Kidney capillary endothelial cell (primary cell): ENCODE measurements at places on chromosomes 2 and 18.

DNA sequence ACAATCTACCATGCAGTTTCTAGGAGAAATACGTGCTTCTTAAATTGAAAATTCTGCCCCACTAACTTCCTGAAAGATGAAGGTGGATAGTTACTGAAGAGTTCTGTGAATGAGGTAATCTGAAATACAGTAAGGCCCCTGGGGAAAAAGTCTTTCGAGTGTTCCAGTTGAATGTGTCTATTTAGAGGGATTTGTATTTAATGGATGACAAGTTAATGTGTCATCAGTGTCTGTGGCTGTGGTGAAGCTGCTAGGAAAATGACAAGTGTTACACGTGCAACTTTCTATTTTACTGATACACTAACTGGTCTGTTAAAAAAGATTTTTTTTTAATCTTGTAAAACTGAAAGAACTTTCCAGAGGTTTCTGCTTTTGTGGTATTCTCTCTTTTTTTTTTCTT, 384.6 kb downstream of the STK39 start:
- DNase-seq: no peak

GRCh38 chr2:210562091-210562490, 5.7 kb downstream of the CPS1 start:
- DNase-seq: no peak

- no peak for DNase-seq
Measured at GRCh38 chr18:9570255-9570654, 44.1 kb downstream of the PPP4R1 start.

DNA sequence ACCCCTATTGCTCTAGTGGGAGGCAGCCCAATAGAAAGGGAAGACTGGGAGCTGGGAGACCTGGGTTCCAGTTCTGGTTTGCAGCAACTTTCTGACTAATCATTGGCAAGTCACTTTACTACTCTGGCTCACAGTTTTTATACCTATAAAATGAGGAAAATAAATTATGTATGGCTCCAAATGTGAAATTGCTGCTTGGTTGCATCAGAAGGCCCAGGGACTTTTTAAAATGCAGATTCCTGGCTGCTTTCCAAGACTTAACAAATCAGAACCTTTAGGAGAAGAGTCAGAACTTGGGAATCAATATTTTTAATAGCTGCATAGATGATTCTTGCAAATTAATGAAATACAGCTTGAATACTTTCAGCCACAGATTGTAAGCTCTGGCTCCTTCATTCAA, 943.9 kb downstream of the EPHA4 start:
- DNase-seq: no peak

GRCh38 chr18:45416168-45416567, 199.1 kb upstream of the SLC14A2 start:
- no peak for DNase-seq

DNA sequence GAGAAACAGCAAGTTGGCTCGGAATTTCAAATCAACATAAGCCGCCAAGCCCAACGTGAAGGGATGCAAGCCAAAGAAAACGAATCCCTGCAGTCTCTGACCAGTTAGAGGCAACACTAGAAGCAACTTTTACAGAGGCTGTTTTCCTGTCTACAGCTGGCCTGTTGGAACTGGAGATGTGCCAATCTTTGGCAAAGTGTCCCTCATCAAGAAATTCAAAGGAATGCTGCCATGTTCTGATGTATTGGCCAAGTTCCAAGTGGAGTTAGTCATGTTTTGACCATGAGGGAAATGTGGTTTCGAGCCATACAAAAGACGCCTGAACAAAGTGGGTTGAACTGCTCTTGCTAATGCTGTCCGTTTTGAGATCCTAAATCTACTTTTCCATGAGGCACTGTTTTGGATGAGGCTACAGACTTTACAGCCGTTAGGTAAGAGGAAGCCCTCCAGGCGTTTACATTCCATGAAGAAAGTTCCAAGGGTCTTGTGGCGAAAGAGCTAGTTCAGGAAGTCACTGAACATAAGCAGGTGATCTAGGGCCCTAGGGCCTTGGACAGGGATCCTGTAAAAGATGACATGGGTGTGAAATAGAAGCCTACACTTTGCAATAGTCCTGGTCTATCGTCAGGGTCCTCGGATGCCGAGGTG, 140.7 kb upstream of the PXDN start:
- peak; percentile 13 for DNase-seq

GRCh38 chr2:109481196-109481555, 132.6 kb downstream of the SEPTIN10 start:
- DNase-seq: no peak

DNA sequence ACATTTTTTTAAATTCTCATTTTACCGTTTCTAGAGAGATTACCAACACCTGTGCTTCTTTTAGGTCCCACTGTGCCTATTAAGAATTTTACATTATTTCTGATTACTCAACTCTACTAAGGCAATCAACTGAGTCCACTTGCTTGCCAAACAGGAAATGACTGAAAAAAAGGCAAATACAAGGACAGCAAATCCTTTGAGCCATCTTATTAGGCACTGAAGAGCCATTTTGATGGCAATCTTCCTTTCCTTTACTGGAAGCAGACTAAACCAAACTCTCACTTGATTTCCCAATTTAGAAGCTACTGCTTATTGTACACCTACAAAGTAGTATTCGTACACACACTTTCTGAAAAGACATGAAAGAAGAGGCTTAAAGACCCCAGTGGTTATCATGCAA, 121.4 kb upstream of the COL3A1 start:
- no peak for DNase-seq

- DNase-seq: no peak
Measured at GRCh38 chr2:15242936-15243461, 318.1 kb downstream of the NBAS start.

DNA sequence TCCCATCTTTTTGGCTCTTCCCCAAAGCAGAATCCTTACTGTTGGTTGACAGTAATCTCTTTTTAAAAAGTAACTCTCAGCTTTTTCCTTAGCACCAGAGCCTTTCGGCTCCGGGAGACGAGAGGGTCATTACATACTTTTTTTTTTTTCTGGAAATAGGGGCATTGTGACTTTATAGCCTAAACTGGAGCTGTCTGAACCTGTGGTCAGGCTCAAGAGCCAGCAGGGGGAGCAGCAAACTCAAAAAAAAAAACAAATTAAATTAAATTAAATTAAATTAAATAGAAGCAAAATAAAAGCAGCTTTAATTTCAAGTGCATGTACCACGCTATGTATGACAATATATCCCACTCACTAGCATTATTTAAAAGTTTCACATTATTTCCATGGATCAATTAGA, 156.6 kb downstream of the DTNA start:
- DNase-seq: no peak

GRCh38 chr2:102718387-102719316, 43.2 kb upstream of the TMEM182 start:
- DNase-seq: no peak

GRCh38 chr2:188726626-188727247, 247.4 kb upstream of the COL3A1 start:
- DNase-seq: no peak

DNA sequence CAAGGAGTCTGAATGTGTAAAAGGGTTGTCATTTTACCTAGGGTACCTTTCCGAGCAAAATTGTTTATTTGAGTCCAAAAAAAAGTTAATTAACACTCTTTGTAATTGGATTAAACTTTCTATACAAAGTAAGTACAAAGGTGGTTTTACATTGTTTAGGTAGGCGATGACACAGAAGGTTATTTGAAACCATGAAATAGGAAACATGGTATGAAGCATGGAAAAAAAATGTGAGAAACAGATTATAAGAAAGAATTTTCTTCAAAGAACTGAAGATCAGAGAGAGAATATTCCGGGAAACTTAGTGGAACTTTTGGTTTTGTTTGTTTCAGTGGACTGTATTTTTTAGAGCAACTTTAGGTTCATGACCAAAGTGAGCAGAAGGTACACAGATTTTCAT, 32.7 kb downstream of the CARF start:
- DNase-seq: no peak

DNA sequence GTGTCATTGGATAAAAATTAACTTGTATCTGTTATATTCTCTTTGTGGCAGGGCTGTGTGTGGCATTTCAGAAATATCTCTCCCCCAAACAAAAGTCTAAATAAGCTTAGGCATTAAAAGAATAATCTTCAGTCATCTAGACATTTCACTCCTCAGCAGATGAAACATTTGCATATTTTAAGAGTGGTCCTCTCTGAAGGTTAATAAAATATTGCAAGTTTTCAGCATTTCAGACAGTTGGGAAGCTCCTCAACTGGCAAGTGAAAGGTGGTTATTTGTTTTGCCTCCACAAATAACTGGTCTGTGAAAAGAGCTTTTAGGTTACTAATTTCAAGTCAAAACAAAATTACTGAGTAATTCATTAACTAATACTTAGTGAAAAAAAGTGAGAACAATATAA, 462.6 kb downstream of the EPHA4 start:
- no peak for DNase-seq

GRCh38 chr18:27411911-27412310, 226.8 kb upstream of the CHST9 start:
- DNase-seq: no peak

- no peak for DNase-seq
Measured at GRCh38 chr18:46939998-46940571, 22.7 kb downstream of the KATNAL2 start.

- DNase-seq: no peak
Measured at GRCh38 chr2:96730212-96730611, 9.7 kb downstream of the LMAN2L start.

- DNase-seq: no peak
Measured at GRCh38 chr18:78900938-78901909, 78.4 kb upstream of the SALL3 start.

GRCh38 chr2:234044157-234044556, 6.3 kb upstream of the SPP2 start:
- peak; percentile 40 for DNase-seq

DNA sequence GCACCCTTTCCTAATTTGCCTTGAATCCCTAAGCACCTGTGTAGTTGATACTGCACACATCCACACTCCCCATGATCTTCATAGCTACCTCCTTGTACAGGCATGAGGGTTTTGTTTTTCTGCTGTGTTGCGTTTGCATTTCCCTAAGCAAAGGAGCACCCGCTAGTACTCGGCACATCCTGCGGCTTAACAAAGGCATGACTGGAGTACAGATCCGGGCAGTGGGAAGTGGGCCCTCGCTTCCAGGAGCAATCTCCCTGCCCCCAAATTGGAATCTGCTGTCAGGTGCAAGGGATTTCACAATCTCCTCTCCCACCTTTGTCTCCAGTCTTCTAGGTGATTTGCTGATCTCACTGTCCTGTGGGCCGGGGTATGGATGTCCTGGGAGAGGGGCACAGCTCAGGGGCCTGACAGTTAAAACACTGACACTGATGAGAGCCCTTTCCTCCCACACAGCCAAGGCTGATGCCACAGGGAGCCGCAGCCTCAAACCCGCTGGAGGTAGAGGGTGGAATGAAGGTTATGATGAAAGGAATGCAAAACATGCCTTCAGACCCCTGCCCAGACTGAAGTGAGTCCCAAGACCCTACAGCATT, 98.7 kb upstream of the THOC1 start:
- no peak for DNase-seq

GRCh38 chr2:121969166-121969565, 213.7 kb downstream of the TSN start:
- no peak for DNase-seq

GRCh38 chr2:24917086-24917485, 3.0 kb downstream of the ADCY3 start:
- no peak for DNase-seq

DNA sequence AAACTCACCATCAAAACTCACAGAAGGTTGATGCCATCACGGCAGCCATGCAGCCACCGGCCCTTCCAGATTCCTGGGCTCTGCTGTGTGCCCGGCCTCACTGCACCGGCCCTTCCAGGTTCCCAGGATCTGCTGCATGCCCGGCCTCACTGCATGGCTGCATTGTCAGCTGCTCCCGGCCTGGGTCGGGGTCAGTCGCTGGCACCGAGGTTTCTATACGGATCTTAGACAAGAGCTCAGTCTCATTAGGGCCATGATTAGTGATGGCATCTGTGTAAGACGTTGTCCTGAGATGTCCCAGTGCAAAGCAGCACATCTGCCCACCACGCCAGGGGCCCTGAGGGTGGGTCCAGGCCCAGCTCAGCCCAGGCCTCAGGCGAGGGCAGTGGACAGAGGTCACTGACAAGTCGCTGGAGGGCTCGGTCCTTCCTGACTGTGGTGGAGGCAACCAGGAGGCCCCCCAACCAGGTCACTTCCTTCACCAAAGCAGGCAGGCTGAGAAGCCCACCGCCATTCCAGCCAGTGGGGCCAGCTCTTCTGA, 29.4 kb downstream of the TMEM18 start:
- DNase-seq: no peak

DNA sequence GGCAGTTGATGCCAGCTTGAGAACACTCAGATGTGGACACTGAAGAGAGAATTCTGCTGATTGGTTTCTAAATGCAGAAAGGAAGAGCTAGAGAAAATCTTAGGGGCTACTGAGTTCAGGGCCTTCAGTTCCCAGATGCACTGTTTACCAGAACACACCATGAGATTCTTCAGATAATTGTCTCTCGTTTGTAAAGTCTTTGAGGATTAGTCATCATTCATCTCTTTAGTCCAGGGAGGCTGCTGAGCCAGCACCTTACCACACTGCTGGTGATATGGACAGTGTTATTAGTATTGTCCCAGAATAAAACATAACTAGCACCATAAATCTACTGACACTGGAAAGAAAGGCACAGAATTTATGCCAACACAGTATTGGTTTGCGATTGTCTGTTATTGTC, 690.8 kb upstream of the CELF4 start:
- peak; percentile 33 for DNase-seq

GRCh38 chr2:3563521-3563976, 5.4 kb upstream of the RNASEH1 start:
- DNase-seq: no peak

GRCh38 chr18:13192970-13193369, 25.6 kb upstream of the LDLRAD4 start:
- DNase-seq: no peak

DNA sequence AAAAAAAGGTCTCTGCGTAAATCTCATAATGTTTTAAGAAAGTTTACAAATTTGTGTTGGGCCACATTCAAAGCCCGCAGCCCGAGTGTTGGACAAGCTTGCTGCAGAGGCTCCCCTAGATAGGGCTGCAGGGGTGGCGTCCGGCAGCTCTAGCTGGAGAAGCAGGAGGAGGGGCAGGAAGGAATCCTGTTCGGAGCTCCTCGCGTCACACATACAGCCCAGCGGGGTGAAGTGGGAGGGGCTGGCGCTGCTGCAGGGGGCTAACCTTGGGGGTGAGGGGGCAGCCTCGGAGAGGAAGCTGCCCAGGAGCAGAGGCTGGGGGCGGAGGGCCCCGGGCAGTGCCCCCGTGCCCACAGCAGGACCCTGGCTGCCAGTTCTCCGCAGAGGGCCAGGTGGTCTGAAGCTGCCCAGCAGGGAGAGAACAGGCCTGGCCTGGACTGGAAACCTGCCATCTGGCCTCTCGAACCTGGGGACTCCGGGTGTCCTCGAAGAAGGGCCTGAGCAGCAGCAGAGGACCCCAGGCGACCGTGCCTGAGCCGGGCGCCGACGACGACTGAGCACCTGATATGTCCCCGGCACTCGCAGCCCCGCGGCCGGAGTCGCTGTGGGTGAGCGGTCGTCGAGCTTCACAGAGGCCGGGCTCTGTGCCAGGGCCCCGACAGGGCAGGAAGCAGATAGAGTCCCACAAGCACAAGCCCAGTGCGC, 2.6 kb upstream of the GPR35 start:
- peak; percentile 17 for DNase-seq
